T-helper 17 cell (primary cell): ENCODE measurements at places on chromosomes 12 and 14. TPM values are rescaled to one million over a fixed set of nuclear protein-coding genes. Genes with fewer than 3 reads are reported as not detected.

- no peak for DNase-seq
These were observed 585.5 kb downstream of the VRK1 start for GRCh38 chr14:97382616-97383226.

DNA sequence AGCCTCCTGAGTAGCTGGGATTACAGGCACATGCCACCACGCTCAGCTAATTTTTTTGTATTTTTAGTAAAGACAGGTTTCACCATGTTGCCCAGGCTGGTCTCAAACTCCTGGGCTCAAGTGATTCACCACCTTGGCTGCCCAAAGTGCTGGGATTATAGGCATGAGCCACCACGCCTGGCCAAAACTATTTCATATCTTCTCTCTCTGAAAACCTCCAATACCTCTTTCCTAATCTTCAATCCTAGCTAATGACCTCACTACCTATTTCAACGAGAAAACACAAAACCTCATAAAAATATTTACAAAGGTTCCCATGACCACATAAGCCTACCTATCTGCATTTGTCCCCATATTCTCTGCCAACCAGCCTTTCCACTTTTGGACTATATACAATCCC, 32.3 kb upstream of the ANKS1B start:
- no peak for DNase-seq

The CLEC4A gene
- total RNA-seq, result 2.7 TPM

The AQP6 gene
- not detected for total RNA-seq

The CPNE6 gene
- not detected for total RNA-seq

GRCh38 chr14:50823051-50823761, 7.8 kb downstream of the NIN start:
- DNase-seq, result no peak

The FOXG1 gene
- total RNA-seq, result not detected

- no peak for DNase-seq
These were observed 19.5 kb downstream of the SNW1 start for GRCh38 chr14:77741438-77741837.

The GPR135 gene
- total RNA-seq, result 1.7 TPM

The SMIM41 gene
- not detected for total RNA-seq

DNA sequence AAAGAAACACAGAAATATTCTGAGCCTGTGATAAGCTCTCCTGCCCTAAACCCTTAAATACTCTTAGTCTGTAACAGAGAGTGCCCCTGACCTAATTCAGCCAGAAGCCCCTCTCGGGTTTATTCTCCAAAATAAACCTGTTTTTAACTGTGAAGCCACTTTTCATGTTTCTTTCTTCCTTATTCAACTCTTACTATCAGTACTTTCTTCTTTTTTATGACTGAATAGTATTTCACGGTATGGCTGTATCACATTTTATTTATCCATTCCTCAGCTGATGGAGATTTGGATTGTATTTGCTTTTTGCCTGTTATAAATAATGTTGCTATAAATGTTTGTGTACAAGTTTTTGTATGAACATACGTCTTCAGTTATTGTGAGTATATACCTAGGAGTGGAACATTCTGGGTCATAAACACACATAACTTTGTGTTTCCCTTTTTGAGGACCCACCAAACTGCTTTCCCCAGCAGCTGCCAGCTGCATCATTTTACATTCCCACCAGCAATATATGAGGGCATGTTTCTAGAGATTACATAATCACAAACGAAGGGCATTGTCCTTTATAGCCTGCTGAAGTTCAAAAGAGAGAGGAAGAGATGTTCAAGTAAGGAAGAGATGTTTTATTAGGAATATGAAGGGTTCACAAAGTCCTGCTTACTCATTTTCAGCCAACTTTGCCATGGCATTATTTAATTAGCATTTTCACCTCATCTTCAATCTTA, 199.4 kb upstream of the NUDT4 start:
- no peak for DNase-seq

The ANG gene
- 0.40 TPM for total RNA-seq

The SVOP gene
- not detected for total RNA-seq

The ACTR6 gene
- total RNA-seq, result 24.9 TPM

- no peak for DNase-seq
These were observed 14.9 kb downstream of the SLC38A2 start for GRCh38 chr12:46357438-46358324.

The SMCO2 gene
- not detected for total RNA-seq

DNA sequence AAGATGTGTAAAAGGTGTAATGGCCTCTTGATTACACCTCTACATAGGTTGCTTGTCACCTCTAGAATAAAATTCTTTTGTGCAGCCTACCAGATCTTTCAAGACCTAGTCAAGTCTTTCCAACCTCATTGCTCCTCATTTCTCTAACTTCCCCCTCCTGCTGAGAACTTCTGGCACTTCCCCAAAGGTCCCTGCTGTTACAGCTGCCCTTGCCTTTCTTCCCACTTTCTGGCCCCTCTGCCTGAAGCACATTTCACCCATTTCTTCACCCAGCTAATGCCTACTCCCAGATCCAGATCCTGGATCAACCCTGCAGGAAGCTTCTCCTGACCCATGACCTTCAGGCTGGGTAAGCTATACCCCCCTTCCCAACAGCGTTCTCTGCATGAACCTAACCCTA, 1.5 kb downstream of the TSHR start:
- no peak for DNase-seq

DNA sequence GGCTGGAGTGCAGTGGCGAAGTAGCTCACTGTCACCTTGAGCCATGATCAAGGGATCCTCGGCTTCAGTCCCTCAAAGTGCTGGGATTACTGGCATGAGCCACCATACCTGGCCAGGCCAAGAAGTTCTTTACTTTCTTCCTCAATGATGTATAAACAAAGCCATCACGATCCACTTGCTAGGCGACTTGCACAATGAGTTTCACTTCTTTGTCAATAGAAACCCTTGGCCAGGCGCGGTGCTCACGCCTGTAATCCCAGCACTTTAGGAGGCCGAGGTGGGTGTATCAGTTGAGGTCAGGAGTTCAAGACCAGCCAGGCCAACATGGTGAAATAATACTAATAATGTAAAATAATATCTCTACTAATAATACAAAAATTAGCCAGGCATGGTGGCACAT, 14.4 kb upstream of the SPSB2 start:
- no peak for DNase-seq

The TMEM229B gene
- total RNA-seq, result 12.7 TPM

DNA sequence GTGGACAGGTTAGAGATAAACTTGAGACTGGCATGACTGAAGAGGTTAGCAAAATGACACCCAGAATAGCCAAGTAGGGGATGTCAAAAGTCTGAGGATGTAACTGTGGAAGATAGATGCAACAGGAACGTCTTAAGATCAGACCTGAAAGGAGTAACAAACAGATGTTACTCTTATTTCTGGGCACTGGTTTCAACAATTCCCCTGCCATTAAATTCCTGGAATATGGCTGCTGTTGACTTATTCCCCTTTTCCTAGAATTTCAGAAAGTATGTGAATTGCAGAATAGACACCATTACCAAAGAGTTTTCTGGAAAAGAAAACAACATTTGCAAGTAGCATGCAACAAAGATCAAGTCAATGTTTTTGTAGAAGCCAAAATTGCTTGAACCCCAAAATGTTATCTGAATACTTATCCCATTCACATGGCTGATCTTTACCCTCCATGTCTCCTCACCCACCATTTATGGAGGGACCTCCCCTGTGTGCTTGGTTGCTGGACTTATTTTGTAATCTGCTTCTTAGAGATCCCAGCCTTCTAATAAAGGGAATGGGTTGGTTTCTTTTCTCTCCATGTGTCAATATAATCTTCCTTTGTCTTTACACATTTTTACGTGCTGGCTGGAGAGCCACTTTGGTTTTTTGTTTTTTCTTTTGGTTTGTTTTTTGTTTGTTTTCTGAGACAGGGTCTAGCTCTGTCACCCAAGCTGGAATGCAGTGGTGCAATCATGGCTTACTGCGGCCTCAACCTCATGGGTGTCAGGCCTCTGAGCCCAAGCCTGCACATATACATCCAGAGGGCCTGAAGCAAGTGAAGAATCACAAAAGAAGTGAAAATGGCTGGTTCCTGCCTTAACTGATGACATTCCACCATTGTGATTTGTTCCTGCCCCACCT, 57.0 kb downstream of the BBS10 start:
- DNase-seq, result no peak

DNA sequence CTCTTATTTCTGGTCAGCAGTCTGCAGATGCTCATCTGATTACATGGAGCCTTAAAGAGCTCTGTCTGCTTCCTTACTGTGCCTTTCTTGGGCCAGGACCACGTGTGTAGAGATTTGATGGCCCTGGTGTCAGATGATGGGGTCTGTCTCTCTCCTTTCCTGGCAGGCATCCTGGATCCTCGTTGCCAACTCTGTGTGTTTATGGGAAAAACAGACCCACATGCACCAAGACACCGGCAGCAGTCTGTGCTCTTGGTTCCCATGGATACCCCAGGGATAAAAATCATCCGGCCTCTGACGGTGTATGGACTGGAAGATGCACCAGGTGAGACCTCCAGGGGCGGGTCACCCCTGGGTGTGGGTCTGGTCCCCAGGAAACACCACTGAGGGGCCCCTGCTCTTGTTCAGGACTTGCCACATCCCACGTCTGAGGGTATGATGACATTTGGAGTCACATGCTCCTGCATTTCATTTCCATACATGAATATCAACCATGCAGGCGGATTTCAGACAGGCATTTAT, 18.5 kb upstream of the ALDH2 start:
- no peak for DNase-seq

GRCh38 chr12:116631619-116632018, 72.4 kb downstream of the MAP1LC3B2 start:
- DNase-seq, result no peak

DNA sequence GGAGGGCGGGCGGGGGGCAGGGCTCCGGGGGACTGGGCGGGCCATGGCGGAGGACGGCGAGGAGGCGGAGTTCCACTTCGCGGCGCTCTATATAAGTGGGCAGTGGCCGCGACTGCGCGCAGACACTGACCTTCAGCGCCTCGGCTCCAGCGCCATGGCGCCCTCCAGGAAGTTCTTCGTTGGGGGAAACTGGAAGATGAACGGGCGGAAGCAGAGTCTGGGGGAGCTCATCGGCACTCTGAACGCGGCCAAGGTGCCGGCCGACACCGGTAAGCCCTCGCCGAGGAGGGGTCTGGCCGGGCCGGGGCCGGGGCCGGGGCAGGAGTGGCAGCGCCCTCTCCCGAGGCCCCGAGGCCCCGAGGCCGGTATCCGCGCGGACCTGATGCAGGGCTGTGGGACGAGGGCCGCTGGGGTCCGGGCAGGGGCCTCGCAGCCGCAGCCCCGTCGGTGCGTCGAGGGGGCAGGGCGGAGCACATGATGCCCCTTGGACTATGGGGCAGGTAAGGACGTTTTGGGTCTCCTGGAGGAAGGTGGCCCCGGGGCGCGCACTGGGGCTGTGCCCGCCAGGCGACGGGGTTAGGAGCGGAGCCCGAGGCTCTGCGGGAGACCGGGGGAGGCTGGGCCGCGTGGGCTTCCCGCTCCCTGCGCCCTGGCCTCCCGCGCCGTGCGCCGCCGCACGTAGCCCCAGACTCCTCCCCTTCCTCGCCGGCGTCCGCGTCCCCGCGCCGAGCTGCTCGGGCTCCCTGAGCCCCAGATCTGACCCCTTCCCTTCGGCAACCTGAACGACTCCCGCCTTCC, at the start of gene TPI1:
TPI1 (plus strand) TSS at position 119 of the 798 bp plus-strand sequence; CDS start at position 155, 36 bp downstream.
- DNase-seq, result peak; percentile 77

GRCh38 chr12:15928346-15928745, 17.2 kb downstream of the DERA start:
- DNase-seq, result no peak

DNA sequence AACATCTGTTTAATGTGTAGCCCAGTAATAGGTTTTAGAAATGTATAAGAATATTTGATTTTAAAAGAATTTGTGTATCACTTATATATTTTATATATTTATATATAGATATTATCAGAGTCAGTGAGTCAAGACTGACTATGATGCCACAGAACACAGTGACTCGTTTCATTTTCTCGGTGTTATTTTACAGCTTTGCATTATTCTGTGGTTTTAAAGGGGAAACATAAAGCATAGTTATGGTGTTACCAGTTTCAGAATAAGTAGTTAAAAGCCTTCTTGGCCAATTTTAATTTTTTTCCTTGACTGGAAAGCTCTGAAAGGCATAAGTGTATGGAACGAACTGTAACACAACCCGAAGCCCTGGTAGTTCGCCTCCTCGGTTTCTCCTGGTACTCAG, 91.0 kb downstream of the GRIP1 start:
- no peak for DNase-seq

DNA sequence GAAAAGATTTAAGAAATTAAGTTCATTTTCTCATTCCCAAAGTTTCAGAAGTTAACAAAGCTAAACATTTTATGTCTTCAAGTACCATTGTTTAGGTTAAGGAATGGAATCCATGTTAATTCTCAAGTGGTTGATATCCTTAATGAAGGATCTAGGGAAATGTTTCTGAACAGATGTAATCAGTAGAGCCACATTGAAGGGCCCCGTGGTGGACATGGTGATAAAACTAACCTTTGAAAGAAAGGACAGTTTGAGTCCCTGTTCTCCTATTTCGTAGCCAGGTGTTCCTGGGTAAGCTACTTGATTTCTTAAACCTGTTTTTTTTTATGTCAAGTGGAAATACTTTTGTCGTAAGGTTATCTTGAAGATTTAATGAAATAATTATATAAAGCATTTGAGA, 4.6 kb downstream of the PPM1A start:
- no peak for DNase-seq

The GEMIN2 gene
- 12.6 TPM for total RNA-seq

- DNase-seq, result peak; percentile 17
These were observed 53.1 kb downstream of the RFLNA start for GRCh38 chr12:124347805-124348658.

DNA sequence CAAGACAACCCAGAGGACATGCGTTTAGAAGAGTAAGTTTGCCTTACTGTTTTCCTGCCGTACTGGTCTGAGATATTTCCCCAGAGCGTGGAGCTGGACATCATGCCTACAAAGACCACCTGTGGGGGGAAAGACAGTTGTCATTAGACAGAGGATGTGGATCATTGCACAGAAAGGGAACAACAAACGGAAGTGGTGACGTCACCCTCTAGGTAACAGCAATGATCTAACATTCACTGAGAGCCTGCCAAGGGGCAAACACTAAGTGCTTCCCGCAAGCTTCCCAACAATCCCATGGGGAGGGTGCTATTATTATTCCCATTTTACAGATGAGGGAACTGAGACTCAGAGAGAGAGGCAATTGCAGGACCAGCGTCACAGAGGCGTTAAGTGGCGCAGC, 48.5 kb downstream of the SVOP start:
- no peak for DNase-seq

DNA sequence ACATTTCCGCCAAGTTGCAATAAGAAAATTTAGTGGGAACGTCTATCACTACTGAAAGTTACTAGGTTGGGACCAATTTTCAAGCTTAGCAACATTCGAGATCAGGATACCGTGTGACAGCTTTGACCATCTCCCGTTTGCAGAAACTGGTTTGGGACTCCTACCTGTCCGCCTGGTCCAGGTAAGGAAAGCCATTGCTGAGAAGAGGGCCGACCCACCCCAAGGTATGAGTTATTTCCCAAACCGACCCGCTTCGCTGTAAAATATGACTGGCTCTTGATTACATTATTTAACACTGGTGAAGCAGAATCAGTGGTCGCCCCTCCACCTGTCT, 271 bp downstream of the DNAI7 start:
- DNase-seq, result no peak

The PMEL gene
- total RNA-seq, result not detected

The ACSM4 gene
- not detected for total RNA-seq
